Fibroblast of villous mesenchyme (primary cell): ENCODE measurements at places on chromosomes 11 and 22. TPM values are rescaled to one million over a fixed set of nuclear protein-coding genes. Genes with fewer than 3 reads are reported as not detected.

APOL4 gene
- total RNA-seq: not detected in 2 replicates

ADAMTS8 gene
- total RNA-seq: not detected in 2 replicates

MCAM gene
- total RNA-seq: 77.3 and 86.4 TPM in 2 replicates

SYT12 gene
- 0.43 and 0.64 TPM in 2 replicates for total RNA-seq

KDM4E gene
- total RNA-seq: not detected in 2 replicates

ART5 gene
- total RNA-seq: not detected in 2 replicates

H19 gene
- total RNA-seq: 72.5 and 161 TPM in 2 replicates

CNGA4 gene
- under 0.01 and 0.43 TPM in 2 replicates for total RNA-seq

OR52I1 gene
- total RNA-seq: under 0.01 TPM in 1 of 2 replicates, not detected in the other

OR4C13 gene
- total RNA-seq: not detected in 2 replicates

FAT3 gene
- 1.9 and 6.9 TPM in 2 replicates for total RNA-seq

ACCS gene
- total RNA-seq: 12.6 and 18.6 TPM in 2 replicates

HBE1 gene
- 0.97 and 1.7 TPM in 2 replicates for total RNA-seq

CDCA5 gene
- 7.4 and 15.5 TPM in 2 replicates for total RNA-seq

TP53AIP1 gene
- not detected in 2 replicates for total RNA-seq

TMPRSS4 gene
- total RNA-seq: not detected in 2 replicates

OR52A1 gene
- not detected in 2 replicates for total RNA-seq

OR51B2 gene
- not detected in 2 replicates for total RNA-seq
